ENCODE measurements at places on chromosomes 1 and 21.

- DNase-seq: no peak
Measured at GRCh38 chr1:196609370-196609737, 1.1 kb upstream of the KCNT2 start.

DNA sequence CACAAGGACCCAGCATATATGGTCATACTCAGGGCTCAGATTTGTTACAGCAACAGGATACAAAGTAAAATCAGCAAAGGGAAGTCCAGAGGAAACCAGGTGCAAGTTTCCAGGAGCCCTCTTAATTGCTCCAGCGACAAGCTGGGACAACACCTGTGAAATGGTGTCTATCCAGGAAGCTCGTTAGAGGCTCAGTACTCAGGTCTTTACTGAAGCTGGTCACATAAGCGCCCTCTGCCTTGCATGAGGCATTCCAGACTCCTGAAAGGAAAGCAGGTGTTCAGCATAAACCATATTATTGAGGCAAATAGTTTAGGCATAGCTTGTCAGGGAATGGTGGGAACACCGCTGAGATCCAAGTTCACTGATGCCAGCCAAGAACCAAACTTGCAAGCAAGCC, 231.0 kb downstream of the SLC35F3 start:
- no peak for DNase-seq

DNA sequence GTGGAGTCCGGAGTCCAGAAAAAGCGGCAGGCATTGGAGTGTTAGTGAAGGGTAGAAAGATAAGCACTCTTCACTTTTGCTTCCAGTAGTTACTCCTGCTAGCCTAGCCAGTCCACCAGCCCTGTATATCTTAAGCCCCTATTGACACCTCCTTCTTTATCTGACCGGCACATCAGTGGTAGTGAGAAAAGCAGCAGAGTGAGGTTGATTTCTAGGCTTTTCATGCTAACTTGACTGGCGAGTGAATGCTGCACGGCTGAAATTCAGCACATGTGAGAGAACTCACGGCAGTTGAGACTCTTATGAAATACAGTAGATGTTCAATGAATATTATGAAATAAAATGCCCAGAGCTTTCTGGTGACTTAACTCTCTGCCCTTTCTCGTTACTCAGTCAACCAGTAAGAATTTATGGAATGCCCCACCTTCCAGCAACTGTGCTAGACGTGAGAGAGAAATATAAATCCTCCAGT, 128.2 kb downstream of the CACHD1 start:
- no peak for DNase-seq

GRCh38 chr21:37642493-37642892, 273.8 kb downstream of the KCNJ6 start:
- no peak for DNase-seq

- peak; percentile 66 for DNase-seq
Measured at GRCh38 chr1:11749203-11749689, 12.7 kb upstream of the C1orf167 start.

DNA sequence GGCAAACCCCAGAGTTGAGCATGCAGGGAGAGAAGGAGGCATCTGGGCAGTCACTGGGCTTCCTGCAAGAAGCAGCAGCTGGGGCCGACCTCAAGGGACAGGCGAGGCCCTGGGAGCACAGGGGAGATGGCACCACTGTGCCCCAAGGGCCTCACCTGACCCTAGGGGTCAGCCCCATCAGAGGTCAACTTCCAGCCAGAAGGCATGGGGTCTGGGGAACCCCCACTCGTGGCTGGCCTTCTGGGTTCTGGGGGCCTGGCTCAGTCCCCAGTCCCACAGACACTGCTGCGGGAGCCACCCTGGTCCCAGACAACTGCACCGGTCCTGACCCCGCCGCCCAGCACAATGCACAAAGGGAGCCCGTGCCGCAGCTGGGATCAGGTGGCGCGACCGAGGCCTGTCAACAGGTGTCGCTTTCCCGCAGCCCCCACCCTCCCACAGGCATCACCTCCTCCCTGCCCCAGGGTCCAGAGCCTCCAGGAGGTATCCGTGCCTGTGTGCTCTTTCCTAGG, 6.2 kb downstream of the WNT9A start:
- DNase-seq: no peak
